ENCODE measurements at places on chromosomes 1 and 21. TPM values are rescaled to one million over a fixed set of nuclear protein-coding genes. Genes with fewer than 3 reads are reported as not detected.

- no peak for DNase-seq
Measured at GRCh38 chr1:153025797-153026196, 5.2 kb upstream of the SPRR1B start.

DNA sequence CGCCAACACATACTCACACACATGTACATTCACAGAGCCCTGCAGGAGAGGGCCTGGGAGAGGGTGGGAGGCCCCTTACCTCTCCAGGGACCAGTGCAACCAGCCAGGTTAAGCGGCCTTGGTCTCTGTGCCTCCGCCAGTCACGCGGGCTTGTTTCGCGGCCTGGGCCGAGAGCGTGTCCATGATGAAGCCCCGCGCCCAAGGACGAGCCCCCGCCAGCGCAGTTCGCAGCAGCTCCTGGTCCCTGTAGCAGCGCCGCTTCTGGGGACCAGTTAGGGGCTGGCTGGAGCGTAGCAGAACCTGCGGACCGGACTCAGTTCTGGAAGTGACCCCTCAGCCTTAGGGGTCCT lies 7.3 kb upstream of the FAM167B start:
- DNase-seq, result no peak

Gene RNF186
- total RNA-seq, result not detected

Gene GOLT1A
- total RNA-seq, result not detected

- DNase-seq, result no peak
Measured at GRCh38 chr1:209387969-209388329, 195.6 kb upstream of the CAMK1G start.

GRCh38 chr1:86370601-86371022 lies 25.5 kb downstream of the ODF2L start:
- no peak for DNase-seq

- DNase-seq, result no peak
Measured at GRCh38 chr1:177384461-177384860, 213.7 kb downstream of the BRINP2 start.

Measured in naive thymus-derived CD8-positive, alpha-beta T cell (primary cell).